ENCODE measurements at places on chromosomes 1 and 21.

DNA sequence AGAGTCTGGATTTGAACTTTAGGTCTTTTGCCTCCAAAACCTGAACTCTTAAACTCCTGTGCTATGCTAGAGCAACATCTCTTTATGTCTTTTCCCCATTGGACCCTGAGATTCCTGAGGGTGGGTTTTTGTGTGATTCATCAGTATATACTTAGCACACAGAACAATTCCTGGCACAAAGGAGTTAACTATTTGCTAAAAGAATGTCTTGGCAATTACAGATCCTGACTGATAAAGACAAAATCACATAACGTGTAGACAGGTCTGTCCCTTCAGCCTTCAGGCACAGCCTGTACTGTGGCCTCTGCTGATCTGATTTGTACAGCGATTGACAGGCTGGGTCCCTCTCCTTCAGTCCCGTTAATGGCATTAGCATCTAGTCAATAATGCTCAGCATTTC, 162.4 kb upstream of the BEND5 start:
- no peak for DNase-seq

- no peak for DNase-seq
These were observed 393.2 kb downstream of the COL11A1 start for GRCh38 chr1:102715150-102715549.

GRCh38 chr1:11350265-11350664, 77.3 kb downstream of the UBIAD1 start:
- DNase-seq = no peak

- DNase-seq = no peak
These were observed 34.5 kb downstream of the POFUT2 start for GRCh38 chr21:45253180-45253579.

DNA sequence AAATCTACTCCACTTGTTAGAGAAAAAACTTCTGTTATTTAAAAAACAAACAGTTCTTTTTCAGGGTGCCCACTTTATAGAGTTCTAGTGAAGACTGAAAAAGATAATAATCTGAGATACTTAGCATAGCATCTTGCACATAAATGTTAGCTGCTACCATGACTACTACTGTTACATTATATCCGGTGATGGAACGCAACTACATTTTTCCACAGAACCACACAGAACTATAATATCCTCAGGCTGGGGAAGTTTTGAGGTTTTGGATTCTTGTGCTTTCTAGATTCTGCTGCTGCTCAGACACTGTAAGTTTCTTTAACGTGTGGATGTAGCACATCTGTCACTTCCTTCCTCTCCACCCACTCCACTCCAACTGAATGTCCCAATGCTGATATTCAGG, 110.3 kb downstream of the PTPN14 start:
- no peak for DNase-seq

- peak; percentile 85 for DNase-seq
These were observed 15.2 kb downstream of the POGZ start for GRCh38 chr1:151443846-151444782.

DNA sequence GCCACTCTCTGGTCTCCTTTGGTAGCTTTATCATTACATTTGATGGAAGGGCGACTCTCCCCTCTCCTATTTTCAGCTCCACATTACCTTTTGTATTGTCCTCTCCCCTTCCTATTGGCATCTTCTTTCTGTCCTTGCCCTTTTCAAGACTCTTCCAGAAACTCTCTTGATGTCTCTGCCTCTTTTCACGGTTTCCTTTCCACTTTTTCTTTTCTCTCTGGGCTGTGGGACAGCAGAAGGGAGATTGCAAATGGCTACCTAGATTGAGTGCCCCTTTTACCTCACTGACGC, 17.5 kb downstream of the IER5 start:
- no peak for DNase-seq

DNA sequence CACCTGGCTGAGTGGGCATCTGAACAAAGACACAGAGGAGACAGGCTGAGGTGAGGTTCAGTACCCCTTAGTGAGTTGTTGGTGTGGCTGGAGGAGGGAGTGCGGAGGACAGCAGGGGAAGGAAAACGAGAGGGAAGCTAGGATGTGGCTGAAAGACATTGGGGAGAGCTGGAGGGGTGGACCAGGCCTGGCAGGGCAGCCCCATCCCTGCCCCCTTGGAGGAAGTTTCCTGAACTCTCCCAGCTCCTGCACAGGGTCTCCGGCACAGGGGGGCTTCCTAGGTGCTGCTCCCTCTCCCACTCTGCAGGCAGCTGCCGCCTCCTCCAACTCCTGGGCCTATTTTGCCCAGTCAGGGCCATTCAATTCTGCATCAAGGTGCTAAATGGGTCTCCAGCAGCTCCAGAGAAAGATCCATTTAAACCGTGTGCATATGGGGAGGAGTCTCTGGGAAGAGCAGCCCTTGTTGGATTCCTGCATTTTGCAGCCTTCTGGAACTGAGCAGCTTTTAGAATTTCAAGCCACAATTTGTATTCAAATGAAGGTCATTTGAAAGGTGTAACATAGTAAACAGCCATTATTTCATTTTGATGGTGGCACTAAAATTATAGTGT, 193.9 kb downstream of the CAMTA1 start:
- DNase-seq = no peak

GRCh38 chr1:41714638-41715389, 203.9 kb downstream of the HIVEP3 start:
- DNase-seq = no peak

- no peak for DNase-seq
These were observed 16.8 kb upstream of the RIPK4 start for GRCh38 chr21:41783476-41784180.

DNA sequence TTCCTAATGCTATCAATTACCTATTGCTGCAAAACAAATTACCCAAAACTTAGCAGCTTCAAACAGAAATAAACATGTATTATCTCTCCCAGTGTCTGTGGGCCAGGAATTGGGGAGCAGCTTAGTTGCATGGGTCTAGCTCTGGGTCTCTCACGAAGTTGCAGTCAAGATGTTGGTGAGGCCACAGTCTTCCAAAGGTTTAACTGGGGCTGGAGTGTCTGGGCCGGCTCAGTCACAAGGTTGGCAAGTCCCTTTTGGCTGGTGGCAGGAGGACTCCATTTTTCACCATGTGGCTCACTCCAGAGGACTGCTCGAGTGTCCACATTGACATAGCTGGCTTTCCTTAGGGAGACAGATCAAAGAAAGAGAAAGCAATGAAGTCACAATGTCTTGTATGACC, 5.0 kb upstream of the LRP8 start:
- no peak for DNase-seq

DNA sequence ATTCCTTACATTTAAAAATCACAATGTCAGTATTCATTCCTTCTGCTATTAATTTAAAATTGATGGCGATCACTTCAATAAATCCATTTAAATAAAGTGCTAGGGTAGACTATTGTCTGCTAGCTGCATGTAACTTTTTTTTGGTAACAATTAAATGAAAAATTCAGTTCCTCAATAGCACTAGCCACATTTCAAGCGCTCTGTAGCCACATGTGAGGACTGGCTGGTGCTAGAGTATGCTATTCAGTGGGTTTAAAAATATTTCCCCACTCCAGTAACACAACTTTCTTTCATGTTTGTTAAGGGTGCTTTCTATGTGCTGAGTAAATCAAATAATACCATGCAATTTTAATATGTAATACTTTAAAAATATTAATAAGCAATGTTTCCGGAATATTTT, 108.2 kb downstream of the LTN1 start:
- DNase-seq = peak; percentile 30

- no peak for DNase-seq
These were observed 24.9 kb downstream of the TSNAX start for GRCh38 chr1:231553320-231553719.

- DNase-seq = no peak
These were observed 20.9 kb upstream of the DR1 start for GRCh38 chr1:93324486-93325464.

DNA sequence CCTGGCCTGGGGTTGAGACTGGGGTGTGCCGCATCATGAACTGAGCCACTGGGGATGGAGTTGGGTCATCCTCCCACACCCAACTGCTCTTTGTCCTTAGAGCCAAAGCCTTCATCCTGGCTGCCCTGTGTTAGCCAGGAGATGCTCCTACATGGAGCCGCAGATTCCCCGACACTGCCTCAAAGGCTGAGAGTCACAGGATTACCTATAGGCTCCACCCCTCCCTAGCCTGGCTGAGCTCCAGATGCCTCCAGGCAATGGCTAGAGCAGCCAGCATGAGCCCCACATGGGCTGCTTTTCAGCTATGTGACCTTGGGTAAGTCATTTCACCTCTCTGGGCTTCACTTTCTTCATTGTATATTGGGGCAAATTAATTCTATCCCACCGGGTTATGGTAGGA, 119.9 kb upstream of the POU3F1 start:
- DNase-seq = no peak

- no peak for DNase-seq
These were observed 82.1 kb upstream of the DUSP10 start for GRCh38 chr1:221824025-221824424.

- DNase-seq = no peak
These were observed 32.1 kb upstream of the PLPPR4 start for GRCh38 chr1:99232172-99232571.

- DNase-seq = no peak
These were observed 39.7 kb downstream of the AZIN2 start for GRCh38 chr1:33120436-33121231.

DNA sequence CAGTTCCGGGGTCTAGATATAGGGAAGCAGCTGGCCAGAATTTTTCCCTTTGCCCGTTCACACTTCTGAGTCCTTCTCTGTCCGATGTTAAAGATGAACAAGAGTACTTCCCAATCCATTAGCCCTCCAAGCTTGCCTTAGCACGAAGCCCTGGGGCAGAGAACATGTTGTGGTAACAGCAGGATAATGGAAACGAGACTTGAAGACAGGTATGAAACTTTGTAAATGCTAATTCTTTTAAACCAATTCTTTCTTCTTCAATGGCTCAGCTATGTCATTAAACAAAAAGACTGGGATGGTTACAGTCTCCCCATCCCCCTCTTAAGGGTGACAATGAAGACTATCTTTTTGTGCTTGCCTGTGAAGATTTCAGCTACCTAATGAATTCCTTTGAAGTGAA, 218.5 kb downstream of the PLA2G4A start:
- no peak for DNase-seq

DNA sequence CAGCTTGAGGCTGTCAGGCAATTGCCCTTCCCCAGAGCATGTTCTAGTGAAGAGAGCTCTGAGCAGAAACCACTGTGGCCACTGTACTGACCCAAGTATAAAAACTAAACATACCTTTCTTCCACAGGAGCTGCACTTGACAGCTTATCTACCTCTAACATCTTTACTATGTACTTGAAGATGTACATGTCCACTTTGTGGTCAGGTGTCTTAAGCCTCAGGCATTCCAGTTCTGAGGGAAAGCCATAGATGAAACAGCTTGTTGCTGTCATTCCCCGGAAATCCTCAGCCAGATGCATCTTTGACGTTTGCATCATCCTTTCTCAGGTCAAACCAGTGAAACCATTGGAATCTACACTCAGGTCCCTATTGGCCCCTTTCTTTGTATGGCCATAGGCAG, 70.4 kb downstream of the CHRM3 start:
- no peak for DNase-seq

DNA sequence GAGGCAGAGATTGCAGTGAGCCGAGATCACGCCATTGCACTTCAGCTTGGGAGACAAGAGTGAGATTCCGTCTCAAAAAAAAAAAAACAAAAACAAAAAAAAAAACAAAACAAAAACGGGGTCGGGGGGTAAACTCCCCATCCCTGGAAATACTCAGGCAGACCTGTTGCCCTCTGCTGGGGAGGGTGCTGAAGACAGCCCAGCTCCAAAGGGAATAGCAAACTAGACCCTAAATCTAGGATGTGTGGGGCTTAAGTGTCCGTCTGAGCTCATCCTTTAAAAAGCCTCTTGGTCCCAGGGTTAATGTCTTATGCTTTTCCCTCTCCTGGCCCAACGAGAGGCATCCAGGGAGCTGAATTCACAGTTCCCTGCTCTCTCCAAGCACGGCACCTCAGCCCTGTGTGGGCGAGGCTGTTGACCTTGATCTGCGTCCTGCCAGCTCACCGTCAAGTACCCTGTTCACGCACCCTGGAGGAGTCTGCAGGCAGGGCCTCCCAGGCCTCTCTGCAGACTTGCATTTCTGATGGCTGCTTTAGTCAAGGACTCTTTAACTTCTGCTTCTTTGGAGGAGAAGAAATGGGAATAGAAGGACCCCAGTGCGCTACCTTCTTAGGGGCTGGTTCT, 22.3 kb downstream of the KCND3 start:
- no peak for DNase-seq

- DNase-seq = no peak
These were observed 23.0 kb upstream of the TBX15 start for GRCh38 chr1:119011116-119011515.

DNA sequence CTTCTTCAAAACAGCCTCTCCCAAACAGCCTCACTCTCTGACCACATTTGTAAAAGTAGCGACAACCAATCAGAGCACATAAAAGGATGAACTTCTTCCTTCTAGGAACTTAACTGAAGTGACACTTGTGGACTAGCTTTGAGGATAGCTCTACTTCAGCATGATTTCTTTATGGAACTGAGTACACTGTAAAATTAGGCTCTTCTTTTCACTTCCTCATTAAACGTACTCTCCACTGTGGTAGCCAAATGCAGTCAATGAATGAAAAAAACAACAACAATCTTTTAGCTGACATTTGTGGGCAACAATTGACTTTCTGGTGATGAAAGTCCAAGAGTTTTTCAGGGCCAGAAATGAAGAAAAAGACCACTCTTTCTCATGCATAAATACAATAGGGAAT, 9.6 kb downstream of the LRRC53 start:
- DNase-seq = no peak

- DNase-seq = no peak
These were observed 58.5 kb downstream of the LPAR3 start for GRCh38 chr1:84834419-84835064.

DNA sequence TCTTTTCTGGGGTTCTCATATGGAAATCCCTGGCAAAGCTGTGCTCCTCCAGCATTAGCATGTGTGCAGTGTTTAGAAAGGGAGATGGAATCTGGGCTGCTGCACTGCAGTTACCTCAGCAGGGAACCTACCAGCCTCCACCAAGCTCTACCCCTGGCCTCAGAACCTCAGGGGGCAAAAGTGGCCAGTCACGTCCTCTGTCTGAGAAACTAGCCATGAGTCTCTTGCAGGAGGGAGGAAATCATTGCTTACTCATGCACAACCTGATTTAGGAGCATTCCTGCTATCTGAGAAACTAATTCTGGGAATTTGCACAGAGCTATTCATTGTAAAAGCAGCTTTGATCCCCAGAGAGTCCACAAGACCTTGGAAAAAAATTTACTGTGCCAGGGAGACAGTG, 80.6 kb upstream of the IPO9 start:
- no peak for DNase-seq

DNA sequence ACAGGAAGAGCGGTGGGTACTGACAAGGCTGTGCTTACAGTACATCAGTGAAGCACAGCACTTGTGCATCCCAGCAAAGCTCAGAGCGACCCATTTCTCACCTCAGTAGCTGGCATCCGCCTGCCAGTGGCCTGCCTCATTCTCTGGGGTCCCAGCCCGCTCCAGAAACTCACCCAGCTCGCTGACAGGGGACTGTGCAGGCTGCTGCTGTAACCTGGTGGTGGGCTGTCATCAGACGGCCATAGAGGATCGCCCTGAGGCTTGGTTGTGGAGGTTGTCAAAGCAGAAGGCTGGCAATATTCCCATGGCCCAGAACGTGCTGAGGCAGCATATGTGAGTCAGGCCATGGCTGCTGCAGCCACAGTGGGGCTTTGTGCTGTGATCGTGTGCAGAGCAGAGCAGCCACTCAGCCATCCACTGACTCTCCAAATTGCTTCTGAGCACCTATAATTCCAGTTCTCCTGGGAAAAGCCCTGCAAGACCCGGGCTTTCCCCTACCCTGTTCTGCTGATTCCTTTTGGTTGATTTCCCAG, 13.6 kb upstream of the GPR137B start:
- DNase-seq = no peak

Data from GM12865 (cell line).